ENCODE measurements at places on chromosomes 7 and 10.

GRCh38 chr10:102735065-102735562 is 8.6 kb upstream of the WBP1L start:
- peak; percentile 39 for DNase-seq

DNA sequence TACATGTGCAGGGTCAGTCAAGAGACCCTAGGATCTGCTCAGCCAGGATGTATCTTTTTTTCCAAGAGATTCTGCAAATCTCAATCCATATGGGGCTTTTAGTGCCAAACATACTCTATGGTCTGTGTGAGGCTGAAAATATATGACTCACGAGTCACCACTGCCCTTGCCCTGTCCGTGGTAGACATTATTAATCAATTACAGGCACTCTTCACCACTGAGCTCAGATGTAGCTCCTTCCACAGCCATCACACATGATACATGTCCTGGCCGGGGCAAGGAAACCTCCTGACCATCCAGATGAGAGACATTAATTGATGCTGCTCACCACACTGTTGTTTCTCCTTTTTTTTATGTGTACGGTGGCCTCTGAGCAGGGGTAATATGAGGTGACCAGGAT is 90.2 kb upstream of the RET start:
- no peak for DNase-seq

GRCh38 chr7:14691597-14692203 is 210.9 kb downstream of the DGKB start:
- peak; percentile 44 for DNase-seq

DNA sequence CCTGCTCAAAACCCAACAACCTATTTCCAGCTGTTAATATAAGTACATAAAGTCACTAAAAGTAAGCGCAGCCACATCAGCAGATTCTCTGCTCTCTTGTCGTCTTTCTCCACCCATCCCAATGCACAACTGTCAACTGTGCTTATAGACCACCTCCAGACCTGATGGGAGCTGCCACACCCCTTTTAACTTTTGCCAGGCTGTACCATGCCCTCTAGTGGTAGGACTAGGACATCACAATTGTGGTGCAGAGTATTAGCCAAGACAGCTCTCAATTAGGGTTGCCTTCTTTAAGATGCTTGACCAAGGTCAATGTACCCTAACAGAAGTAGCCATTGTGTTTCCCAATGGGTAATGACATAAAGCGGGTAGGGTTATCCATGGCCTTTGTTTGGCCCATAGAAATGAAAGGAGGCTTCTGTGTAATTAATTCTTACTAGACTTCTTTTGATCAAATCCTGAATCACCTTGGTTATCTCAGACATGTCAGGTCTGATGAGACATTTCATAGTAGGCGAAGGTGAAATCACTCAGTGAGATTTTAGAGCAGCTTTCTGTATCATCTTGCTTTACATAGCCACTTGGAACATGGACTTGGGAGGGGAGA is 68.1 kb downstream of the SCRN1 start:
- no peak for DNase-seq

- DNase-seq, result no peak
Observed at GRCh38 chr10:129877773-129878371, 86.2 kb downstream of the EBF3 start.

DNA sequence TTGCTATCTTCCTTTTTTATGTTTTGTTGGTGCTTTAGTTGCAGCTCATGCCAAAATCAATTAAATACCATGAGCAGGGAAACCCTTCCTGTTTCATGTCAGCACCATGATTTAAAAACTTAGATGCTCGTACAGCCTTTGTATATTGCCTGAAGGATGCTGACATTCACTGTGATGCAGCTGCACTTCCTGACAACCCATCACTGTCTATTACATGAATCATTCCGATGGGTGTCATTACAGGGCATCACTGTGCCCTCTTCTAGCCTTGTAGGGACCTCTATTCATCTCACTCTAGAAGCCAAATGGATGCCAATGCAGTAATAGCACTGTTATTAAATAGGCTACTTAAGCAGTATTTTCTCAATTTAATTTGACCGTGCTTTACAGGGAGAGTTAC is 18.3 kb upstream of the ITGB1 start:
- no peak for DNase-seq

- no peak for DNase-seq
Observed at GRCh38 chr10:5904227-5904626, 14.2 kb downstream of the FBH1 start.

DNA sequence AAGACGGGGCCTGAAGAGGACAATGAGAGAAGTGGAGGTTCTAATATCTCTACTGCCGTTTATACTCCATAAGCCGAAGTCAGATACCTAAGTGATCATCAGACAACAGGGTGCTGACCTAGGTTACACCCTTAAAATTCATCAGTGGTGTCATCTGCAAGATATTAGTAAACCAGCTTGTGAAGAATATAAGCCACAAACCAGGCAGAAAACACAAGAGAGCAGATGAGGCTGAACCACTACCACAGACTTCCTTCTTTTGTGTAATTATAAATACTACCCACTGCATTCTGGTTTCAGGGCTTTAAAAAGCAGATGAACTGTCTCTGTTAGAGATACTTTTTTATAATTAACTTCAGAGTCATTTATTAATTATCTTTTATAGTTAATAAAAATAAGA is 69.0 kb upstream of the LRRC17 start:
- DNase-seq, result no peak

DNA sequence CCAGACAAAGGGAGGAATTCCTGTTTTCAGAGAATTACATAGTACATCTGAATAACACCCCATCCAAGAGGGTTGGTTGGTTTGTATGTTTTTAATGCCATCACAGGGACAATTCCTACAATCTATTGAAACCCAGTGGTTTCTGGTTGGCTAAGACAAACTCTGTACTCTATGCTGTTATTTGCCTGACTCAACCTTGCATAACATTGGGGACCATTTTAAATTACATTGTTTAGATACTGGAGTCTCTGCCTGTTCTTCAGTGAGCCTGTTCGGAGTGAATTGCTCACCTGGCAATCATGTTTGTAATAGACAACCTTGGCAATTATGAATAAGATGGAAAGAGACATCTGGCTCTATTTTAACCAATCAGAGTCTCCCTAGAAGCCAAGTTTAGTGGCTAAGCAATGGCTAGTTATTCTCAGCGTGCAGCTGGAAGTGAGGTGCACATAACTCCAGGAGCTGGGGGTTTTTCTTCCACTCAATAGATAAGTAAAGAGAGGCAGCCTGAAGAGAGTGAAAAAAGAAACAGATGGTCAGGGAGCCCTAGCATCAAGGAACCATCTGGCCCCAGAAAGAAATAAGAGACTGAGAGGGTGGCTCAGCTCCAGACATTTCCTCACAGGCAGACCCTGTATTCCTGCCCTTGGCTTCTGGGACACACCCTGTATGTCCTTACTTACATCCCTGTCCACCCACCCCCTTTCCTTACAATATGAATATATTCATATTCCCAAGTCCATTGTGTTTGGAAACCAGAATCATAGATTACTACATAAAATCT is 21.2 kb upstream of the SLC35G1 start:
- no peak for DNase-seq

- DNase-seq, result no peak
Observed at GRCh38 chr10:33325929-33326328, 8.5 kb downstream of the NRP1 start.

GRCh38 chr7:116188-116981 is 76.0 kb upstream of the FAM20C start:
- DNase-seq, result no peak

GRCh38 chr7:90972906-90973550 is 291.2 kb upstream of the FZD1 start:
- DNase-seq, result no peak

DNA sequence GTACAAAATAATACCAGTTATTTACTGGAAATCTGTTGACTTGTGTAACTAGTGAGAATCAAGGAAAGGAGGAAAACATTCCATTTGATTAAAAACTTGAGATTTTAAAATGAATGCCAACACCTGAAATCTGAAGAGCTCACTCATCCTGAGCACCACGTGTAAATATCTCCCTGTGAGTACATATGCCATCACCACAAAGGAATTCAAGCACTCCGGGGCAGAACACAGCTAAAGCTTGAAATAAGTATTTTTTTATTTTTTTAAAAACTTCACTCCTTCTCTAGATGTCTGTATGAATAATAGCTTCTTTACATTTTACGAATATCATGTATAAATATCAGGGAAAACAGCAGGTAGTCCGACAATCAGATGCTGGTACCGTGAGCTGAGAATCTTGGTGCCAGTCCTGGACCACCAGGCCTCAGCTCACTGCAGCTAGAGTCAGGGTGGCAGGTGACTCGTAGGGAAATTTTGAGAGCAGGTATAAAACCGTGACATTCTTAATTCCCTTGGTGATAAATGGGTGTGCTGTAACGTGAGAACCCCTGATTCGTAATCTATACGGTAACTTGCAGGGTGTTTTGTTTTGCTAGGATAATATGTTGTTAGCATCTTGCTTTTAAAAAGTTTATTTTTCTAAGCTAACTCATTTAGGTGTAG is 12.7 kb downstream of the LMTK2 start:
- no peak for DNase-seq

DNA sequence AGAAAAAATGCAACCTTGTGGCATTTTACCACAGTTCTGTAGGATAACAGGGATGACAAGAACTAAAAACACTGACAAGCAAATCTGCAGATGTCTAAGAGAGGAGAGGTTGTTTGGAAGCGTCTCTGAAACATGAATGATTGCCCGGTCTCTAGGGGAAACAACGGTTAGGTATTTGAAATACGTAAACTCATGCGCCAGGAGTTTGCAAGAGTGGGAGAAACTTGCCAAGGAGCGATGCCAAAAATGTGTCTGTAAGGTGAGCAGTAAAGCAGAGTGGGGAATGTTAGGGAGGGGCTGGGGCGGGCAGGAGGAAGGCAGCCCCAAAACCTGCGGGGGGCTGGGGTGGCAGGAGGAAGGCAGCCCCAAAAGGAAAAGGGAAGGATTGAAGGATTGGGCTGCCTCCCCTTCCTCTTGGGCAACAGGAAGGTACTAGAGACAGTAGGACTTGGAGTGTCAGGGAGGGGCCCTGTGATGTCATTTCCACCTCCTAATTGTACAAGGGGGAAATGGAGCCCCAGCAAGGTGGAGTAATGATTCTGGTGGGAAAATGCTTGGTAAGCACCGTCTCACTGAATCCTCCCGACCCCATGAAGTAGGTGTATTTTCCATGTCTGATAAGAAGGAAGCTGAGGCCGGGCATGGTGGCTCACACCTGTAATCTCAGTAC is 33.2 kb upstream of the PLEKHA1 start:
- DNase-seq, result peak; percentile 45

DNA sequence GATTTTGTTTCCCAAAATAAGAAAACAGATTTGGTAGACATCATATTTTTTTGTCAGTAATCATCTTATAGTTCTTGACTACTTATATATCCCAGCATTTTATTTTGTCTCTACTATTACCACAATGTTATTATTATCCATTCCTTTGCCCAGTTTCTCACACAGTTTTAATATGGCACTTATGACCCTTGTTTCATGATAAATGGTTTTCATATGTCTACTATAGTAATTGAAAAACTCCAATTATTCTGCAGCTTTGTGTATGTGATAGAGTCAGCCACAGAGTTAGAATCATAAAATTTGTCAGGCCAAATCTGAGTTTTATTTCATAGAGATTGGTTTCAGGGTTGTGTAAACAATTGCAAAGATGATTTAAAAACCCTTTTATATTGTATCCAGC is 203.9 kb downstream of the MALRD1 start:
- DNase-seq, result no peak

GRCh38 chr7:119664601-119665000 is 608.4 kb upstream of the KCND2 start:
- no peak for DNase-seq

GRCh38 chr10:13161857-13162271 is 506 bp downstream of the MCM10 start:
- no peak for DNase-seq

- no peak for DNase-seq
Observed at GRCh38 chr7:130329681-130330080, 14.9 kb upstream of the CPA5 start.

- no peak for DNase-seq
Observed at GRCh38 chr10:107717046-107717445, 552.5 kb upstream of the SORCS1 start.

DNA sequence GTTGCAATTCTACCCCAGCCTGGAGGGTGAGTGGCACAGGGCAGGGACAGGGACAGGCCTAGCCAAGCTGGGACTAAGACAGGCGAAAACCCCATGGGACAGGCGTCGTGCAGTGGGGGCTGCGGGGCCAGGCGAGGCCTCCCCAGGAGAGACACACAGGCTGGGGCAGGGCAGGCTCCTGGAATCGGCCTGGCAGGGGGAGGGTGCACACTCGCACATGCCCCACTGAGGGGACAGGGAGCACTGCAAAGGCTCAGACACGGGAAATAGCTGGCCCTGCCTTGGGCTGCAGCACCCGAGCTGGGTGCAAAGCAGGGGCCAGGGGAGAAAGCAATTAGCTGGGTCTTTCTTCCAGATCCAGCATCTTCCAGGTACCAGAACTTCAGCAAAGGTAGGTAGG is 10.4 kb downstream of the LAT2 start:
- no peak for DNase-seq

- DNase-seq, result no peak
Observed at GRCh38 chr7:81447351-81447952, 322.4 kb downstream of the HGF start.

DNA sequence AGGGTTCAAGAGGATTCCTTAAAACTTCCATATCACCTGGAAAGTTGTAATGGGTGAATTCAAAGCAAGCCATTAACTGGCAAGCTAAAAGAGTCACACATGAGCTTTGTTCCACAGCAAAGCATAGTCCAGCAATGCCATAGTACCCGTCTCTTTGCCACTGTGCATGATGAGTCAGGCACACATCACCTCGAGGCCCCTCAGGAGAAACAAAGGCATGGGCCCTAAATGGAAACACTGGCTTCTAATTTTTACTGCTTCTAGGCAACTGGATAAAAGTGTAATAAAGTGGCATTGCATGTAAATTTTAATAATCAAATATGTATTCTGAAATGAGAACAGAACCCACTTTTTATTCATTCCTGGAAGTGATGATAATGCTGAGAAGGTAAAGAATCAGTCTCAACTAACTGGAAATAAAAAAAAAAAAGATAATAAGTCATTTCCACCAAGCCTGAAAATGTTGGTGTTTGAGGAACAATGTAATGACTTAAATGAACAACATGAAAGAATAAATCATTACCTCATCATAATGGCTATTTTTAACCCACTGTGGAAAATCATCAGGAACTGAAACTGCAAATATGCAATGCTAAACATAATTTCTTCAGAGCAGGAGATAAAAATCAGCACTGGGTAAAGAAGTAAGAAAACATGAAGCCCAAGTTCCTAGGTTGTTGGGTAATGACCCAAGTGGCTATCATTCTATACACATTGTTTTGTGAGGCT is 104.9 kb downstream of the CDK6 start:
- DNase-seq, result no peak

DNA sequence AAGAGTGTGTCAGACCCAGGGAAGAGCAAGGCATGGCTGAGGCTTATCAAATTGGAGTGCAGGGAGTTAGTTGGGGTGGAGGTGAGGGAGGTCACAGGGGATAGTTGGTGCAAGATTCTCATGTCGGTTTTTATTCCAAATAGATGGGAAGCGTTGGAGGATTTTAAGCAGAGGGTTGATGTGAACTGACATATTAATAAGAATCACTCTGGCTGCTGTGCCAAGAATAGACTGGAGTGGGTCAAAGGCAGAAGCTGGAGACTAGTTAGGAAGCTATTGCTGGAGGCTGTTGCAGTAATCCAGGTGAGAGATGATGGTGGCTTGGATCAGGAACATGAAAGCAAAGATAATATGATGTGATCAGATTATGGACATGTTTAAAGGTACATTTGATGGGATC is 36.5 kb downstream of the LRRC18 start:
- DNase-seq, result no peak

- DNase-seq, result no peak
Observed at GRCh38 chr7:1619152-1620079, 49.6 kb upstream of the PSMG3 start.

GRCh38 chr10:4947039-4947634 is 16.1 kb upstream of the AKR1C1 start:
- DNase-seq, result no peak
